ENCODE measurements at places on chromosomes 7 and 10.
A peak's percentile ranks its signal among the peaks of the same experiment; 100 is the strongest.

DNA sequence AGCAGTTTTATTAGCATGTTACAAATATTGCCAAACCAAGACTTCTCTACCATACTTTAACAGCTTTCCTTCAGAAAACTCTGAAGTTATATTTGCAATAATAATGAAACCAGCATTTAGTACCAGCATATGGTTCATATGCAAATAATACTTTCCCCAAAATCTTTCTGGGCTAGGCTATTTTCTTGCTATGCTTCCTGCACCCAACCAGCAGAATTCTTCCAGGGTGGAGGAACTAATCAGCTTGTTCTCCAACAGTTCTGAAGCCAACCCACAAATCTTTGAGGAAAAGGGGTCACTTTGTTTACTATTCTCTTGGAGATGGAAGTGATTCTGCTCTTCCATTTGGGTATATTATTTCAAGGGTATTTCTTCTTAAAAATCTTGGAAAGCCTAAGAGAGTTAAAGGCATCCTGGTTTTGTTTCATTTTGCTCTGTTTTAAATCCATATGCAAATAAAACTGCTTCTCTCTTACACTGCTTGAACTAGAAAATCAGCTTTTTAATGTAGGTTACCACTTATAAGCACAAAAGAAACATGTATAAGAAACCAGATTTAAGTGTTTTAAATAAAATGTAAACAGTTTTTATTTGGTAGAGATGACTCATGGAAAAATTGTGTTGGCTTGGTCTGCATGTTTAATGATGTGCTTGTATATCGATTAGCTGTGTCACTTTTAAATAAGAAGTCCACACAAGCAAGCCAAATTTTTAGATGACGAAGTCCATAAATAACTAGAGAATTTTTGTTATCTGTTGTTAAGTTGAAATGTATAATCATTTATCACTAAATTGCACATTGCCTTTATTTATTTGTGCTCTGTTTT lies 103.7 kb downstream of the HECTD2 start:
- DNase-seq = no peak

DNA sequence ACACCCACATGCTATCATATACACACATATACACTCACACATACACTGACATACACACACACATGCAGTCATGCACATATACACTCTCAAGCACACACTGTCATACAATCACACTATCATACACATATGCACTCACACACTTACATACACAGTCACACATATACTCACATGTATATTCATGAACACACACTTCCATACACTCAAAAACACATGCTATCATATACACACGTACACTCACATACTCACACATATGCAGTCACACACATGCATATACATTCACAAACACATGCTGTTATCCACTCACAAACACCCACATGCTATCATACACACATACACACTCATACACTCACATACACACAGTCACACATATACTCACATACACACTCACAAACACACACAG lies 71.0 kb upstream of the PLXNA4 start:
- no peak for DNase-seq

DNA sequence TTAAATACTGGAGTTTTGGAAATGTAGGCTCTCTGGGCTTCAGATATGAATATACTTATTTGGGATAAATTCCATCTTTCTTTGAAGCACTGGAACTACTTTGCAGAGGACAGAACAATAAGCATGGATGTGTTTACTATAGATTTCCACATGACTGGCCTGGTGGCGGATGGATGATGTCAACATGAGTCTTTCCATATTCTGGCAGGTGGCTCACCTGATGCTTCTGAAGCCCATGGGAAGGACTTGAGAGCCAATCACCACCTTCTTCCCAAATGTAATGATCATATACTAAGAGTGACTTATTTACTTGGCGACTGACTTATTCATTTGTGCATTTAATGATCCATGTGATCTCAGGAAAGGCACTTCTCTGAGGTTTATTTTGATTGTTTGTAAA lies 110.5 kb downstream of the FANK1 start:
- DNase-seq = no peak

DNA sequence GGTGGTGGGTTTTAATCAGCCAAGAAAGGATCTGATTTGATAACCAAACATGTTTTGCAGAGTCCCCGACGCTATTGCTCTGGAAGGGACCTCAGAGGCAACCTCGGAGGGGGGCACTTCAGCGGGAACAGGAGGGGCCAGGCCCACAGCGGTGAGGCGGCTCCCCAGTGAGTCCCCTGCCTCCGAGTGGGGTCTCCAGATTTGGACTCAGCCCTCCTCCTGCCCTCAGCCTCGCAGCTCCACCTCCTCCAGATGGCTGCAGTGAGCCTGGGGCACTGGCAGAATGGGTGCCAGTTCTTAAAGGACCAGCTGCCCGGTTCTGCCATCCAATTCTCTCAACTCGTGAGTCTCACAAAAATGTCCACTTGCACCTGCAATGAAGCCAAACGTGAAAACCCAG lies 61.0 kb upstream of the NANOS1 start:
- DNase-seq = no peak

DNA sequence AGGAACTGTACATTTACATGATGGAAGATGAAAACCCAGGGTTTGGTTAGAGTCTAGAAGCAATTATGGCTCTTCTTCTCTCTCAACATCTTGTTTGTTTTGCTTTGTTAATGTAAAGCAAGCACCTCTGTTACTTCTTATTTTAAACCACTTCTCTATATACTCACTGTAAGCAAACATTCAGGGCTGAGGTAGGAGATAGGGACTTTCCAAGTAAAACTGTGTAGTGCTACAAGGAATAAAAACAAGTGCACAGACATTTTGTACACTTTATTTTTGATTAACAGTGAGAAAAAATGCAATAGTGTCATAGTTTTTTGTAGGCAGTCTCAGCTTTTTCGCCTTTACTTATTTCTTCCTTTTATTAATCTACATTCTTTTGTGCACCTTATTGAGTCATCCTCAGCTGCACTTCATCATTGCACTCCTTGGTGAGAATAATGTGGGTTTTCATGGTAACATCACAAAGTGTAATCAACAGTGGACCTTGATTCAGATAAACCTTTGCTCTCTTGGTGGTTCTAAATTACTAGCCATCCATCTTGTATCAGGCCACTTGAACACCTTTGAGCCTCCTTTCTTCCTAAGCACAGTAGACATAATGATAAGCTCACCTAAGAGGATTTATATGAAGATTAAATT lies 52.9 kb downstream of the ELMO1 start:
- DNase-seq = no peak

GRCh38 chr10:112374724-112375541 lies 1.0 kb downstream of the ACSL5 start:
- DNase-seq = no peak

- DNase-seq = no peak
Measured at GRCh38 chr7:92279396-92280031, 33.7 kb downstream of the ANKIB1 start.

DNA sequence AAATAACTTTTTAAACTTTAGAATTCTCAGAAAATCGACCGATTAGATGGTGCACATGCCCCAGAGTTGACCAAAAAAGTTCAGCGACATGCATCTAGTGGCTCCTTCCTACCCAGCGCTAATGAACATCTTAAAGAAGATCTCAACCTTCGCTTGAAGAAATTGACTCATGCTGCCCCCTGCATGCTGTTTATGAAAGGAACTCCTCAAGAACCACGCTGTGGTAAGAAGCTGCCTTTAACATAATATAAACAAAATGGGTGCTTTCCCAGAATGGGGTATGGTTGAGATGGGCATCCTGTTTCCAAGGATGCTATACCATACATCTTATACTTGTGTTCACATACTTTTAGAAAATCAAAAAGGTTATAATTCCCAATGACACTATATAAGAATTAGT lies 24.6 kb downstream of the GLRX3 start:
- no peak for DNase-seq

DNA sequence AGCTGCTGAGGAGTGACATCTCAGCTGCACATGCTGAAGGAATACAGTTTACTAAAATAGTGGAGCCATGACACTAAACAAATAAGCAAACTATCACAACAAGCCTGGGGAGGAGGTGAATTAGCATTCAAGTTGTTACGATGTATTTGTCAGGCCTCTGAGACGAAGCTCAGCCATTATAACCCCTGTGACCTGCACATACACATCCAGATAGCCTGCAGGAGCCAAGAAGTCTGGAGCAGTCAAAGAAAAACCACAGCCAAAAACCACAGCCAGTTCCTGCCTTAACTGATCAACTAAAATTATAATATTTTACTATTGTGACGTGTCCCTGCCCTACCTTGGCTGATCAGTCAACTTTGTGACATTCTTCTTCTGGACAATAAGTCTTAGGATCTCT lies 68.6 kb downstream of the NSUN6 start:
- DNase-seq = no peak

- DNase-seq = no peak
Measured at GRCh38 chr7:27873981-27874957, 134.3 kb downstream of the TAX1BP1 start.

- DNase-seq = no peak
Measured at GRCh38 chr7:52500841-52501240, 534.6 kb upstream of the POM121L12 start.

DNA sequence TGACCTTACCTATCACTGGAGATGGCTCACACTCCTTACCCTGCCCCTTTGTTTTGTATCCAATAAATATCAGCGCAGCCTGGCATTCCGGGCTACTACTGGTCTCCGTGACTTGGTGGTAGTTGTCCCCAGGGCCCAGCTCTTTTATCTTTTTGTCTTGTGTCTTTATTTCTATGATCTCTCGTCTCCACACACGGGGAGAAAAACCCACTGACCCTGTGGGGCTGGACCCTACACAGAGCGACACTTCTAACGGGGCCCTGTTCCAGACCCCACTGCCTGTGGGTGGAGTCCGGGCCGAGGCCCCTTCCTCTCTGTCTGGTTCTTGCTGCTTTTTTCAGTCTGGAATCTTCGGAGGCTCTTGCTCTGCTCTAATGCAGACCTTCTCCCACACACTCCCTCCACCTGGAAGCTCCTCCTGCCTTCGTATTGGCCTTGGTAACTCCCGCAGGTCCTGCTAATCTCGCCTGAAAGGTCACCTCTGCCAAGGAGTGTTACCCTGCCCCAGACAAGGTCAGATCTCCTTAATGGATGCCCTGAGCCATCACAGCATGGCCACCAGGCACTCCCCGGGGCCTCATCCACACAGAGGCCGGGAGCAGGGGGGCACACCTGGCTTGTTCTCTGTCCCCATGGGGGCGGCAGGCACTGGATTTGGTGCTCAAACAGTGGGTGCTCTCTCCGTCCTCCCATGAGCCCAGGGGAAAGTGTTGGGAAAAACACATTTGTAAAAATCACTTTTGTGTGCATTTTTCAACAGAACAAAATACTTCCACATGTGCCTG lies 531.7 kb downstream of the PTPRN2 start:
- no peak for DNase-seq

- no peak for DNase-seq
Measured at GRCh38 chr7:93890041-93890463, 501 bp downstream of the TFPI2 start.

DNA sequence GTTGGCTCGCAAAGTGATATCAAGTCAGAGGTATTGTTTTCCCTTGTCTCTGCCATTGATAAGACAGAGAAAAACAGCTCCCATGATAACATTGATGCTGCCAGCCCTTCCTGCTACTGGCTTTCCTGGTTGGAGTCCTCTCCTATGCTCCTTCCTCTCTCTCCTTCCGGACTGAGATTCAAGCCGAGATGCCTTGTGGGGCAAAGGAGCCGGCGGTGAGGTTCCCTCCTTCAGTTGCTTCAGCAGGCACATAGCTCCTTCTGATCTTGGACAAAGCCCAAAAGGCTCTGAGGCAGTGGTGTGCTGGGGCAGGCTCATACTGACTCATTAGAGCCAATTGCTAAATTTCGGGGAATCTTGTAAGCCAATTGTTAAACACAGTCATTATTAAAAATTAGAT lies 8.8 kb upstream of the ZCCHC24 start:
- no peak for DNase-seq

DNA sequence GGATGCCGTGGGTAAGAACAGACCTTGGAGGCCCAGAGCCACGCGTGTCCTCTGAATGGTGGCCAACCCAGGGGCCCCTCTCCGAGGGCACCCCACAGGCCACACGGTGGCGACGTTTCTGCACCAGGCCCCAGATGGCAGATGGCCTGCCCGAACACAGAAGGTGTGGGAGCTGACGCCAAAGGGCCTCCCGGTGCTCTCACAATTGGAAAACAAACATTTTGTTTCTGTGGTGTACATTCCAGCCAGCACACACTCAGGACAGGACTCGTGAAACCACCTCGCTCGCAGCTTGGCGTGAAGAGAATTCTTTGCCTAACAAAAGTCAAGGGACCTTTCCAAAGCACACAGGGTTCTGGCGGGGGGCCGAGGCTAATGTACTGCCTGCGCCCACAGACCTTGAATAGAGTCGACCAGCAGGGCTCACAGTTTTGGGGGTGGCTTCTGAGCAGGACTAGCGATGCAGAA lies 112.1 kb downstream of the FAM53B start:
- DNase-seq = no peak

- no peak for DNase-seq
Measured at GRCh38 chr7:104362756-104363155, 34.4 kb downstream of the LHFPL3 start.

DNA sequence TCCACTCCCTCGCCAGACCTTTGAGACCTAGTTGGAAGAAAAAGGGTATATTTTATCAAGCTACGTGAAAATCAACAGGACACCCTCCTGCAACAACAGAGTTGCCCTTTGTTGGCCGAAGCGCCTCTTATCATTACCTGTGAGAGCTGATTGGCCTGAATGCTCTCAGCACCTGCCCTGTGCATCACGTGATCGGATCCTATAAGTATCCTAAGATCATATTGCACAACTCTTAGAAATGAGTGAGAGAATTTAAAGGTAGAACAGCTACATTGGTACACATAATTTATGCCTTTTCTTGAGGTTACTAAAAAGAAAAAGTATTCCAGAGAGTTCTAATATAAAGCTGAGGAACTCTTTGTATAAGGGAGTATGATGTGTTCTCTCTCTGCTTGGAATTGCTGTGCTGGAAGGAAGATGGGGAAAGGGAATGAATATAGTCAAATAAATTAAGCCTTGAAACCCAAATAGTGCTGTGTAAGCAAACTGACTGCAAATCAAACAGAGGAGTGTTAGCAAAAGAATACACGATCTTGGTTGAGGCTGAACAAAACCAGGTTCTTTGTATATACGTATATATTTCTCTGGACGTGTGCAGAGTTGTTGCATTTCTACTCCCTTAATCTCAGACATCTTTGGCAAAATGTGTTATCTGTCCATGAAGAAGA lies 69.3 kb downstream of the LRRC4 start:
- peak; percentile 69 for DNase-seq

- DNase-seq = no peak
Measured at GRCh38 chr10:44016589-44017482, 368.1 kb downstream of the CXCL12 start.

- DNase-seq = no peak
Measured at GRCh38 chr7:12056381-12056780, 154.7 kb upstream of the TMEM106B start.

- no peak for DNase-seq
Measured at GRCh38 chr10:1216574-1217236, 160.5 kb downstream of the WDR37 start.

- DNase-seq = no peak
Measured at GRCh38 chr10:43839973-43840372, 191.3 kb upstream of the ZNF32 start.
